ENCODE measurements at places on chromosomes 2 and 18.
A peak's percentile ranks its signal among the peaks of the same experiment; 100 is the strongest.

GRCh38 chr18:35041815-35042387 is 688 bp downstream of the MAPRE2 start:
- no peak for DNase-seq

- no peak for DNase-seq
These were observed 52.8 kb upstream of the IL1RL1 start for GRCh38 chr2:102258386-102259074.

DNA sequence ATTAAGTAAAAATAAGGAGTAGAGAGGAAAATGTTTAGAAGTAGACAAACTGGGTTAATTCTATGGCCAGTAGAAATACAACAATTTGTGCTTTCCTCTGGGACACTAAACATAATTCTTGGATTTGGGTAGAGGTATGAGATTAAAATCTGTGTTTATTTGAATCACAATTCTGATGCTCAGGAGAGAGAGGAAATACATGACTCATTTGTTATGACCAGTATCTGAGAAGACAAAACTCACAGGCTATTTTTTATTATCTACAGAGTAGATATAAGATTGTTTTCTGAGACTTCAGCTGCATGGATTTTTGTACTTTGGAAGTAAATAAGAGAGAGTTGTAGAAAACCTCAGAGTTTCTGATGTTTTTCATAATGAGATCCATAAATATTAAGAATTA is 315.7 kb upstream of the CWC22 start:
- no peak for DNase-seq

DNA sequence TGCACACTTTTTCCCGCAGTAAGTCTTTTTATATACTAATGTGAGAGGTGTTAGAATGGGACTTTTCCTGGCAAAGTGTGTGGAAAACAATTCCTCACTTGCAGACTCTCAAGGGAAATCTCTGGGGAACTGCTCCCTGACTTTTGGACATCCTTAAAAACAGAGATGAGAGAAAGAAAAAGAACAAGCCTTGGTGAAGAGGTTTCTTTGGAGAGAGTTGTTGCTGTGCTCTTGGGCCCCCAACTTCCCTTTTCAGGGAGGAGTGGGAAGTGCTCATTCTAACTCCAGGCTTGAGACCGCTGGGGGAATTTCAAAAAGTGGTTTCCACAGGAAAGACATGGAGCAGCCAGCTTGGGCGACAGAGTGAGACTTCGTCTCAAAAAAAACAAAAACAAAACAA is 142.6 kb upstream of the SPRED2 start:
- no peak for DNase-seq

DNA sequence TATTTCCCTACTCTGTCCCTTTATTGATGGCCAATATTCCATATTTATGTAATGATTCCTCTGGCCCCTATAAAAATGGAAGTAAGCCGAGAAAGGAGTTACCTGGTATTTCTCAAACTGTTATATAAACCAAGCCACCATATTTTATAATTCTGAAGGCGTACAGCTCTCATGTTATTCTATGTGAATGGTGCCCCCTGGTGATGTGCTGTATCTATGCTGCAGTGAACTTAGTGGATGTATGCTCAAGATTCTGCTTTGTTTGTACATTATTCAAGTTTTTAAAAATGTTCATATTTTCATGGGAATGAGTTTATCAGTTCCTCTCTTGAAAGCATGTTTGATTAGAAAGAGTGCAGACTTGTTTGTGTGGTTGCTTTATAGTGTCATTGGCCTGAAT is 194.5 kb upstream of the LRRTM1 start:
- peak; percentile 2 for DNase-seq

DNA sequence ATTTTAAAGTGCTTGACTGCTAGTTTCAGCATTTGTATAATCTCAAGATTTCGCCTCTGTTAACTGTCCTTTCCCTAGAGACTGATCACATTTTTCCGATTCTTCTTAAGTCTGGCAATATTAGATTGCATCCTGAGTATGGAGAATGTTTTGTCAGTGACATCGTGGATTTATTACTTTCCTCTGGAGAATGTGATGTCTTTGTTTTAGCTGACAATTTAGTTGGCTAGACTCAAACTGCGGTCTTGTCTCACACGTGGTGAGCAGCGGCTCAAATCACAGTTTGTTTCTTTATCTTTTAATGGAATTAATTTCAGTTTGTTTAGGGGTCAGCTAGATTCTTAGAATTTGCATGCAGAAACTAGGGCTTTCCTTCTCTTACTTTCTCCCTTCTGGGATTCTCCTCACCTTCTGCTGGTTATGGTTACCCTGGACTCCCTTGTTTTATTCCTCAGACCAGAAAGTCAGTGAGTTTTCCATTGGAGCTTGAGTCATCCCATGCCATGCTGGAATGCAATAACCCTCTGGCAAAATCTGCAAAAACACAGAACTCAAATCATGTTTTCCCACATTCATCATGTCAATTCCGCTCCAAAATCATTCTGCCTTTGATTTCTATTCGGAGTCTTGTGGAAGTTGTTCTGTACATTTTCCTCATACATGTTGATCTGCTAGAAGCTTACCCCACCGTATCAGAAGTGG is 327.2 kb upstream of the TRIB2 start:
- no peak for DNase-seq

DNA sequence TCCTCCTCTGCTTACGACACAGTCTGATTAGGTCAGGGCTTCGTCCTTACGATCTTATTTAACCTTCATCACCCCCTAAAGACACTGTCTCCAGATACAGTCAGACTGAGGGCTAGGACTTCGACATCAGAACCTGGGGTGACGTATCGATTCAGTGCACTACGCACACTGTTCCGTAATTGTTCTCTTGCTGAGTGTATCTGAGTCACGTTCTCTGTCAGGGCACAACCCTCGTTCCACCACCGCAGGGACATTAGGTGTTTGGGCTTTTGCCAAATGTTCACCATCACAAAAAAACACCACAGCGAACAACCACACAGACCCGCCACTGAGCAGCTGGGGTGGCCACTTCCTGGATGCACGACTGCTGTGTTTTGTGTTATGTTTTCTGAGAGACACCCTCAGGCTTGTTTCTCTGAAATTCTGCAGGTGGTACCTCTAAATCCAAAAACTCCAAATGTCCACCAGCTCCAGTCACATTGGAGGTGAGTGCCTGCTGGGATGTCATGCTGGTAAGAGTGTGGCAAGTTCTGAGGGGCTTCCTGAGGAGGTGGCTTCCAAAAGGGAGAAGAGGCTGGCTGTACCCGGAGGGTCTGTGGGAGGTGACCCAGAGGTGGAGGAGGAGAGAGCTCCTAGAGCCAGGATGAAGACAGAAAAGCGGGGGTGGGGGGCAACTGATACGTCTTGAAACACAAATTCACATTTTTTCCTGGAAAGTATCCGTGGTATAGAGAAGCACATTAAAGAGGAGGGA is 66.6 kb downstream of the ADNP2 start:
- DNase-seq, result no peak

GRCh38 chr2:121059651-121060649 is 225.1 kb downstream of the TFCP2L1 start:
- no peak for DNase-seq

DNA sequence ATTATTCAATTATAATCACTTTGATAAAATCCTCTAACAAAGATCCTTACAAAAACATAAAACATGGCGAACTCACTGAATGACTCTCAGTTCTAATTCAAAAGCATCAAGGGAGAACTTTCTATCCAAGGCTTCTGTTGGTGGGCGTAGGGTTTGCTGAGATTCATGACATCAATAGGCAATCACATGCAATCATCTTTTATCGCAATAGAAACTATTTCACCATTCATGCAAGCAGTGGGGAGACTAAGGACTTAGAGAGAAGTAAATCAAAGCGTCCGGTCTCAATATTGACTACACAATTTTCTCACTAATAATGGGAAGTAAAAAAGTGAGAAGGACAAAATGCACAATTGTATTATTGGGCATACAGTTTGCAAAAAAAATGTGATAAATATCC is 168.7 kb downstream of the SCG2 start:
- no peak for DNase-seq

- DNase-seq, result no peak
These were observed 51.7 kb downstream of the VIT start for GRCh38 chr2:36748166-36748565.

- DNase-seq, result no peak
These were observed 38.7 kb downstream of the AAK1 start for GRCh38 chr2:69604836-69605235.

DNA sequence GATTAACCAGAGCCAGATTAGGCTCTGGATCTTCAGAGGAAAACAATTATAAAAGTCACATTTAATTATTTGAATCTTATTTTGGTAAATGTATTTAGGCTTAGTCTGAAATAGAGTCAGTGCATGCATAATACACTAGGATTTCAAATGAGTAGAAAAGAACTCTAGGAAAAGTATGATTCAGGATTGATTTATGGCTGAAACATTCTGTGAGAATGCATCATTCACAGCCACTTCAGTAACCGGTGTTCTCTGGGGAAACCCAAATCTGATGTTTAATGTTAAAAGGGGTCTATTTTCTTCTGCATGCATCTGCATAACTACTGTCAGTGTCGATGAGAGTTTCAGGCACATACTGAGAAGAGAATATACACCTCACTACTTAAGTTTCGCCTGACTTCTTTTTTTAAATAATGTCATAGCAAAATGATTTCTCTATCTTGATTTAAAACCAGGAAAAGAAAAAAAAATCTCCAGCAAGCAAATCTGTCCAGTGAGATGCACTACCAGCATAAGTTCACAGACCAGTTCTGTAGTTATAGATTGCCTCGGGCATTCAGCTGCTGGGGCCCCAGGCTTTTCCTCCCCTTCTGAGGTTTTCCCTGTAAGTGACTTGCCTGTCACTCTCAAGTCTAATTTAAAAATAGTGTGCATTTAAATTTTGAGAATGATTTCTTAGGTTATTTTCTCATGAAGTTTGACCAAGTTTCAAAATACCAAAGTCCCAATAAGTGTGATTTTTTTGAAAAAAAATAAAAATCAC is 501.5 kb downstream of the NR4A2 start:
- no peak for DNase-seq

DNA sequence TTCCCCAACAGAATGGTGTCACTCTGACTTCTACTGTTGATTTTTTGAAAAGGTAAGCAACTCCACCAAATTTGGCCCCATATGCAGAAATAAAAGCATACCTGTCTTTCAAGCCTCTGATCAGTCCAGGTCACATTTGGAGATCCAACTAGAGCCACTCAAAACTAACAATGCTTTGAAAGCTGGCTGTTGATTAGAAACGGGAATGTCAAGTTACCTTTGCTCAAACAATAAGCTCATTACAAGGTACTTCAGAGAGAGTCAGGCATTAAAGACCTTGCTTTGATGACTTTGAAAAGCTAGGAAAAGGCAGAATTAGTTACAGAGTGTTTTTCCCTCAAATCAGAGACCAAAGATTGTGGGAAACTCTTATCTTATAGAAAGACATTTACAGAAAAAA is 4.8 kb upstream of the IHH start:
- no peak for DNase-seq

DNA sequence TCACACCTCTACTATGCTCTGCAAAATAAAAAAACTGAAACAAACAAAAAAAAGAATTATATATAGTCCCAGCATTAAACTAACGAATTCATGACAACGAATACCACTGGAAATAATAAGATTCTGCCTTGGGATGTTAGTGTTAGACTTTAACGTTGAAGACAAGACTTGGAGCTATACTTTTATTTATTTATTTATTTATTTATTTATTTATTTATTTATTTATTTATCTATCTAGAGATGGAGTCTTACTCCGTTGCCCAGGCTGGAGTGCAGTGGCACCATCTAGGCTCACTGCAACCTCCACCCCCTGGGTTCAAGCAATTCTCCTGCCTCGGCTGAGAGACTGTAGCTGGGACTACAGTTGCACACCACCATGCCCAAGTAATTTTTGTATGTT is 27.2 kb upstream of the PAPOLG start:
- no peak for DNase-seq

- no peak for DNase-seq
These were observed 239.1 kb downstream of the SEPTIN10 start for GRCh38 chr2:109374548-109375130.

DNA sequence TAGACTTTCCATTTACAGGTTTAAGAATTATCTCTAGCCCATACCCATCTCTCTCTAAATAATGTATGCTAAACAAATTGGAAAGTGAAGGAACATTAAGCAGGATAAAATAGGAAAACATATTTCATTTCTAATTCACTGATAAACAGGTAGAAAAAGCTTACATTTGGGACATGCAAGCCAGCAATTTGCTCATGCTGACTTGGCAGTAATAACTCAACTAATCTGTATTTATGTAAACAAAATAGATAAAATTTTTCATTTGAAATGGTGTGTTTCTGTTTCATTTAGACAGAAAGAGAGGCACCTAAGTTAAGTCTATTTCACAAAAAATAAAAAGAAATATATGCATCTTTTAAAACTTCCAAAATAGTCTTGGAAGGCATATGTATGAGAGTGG is 877.3 kb upstream of the LRRTM1 start:
- DNase-seq, result no peak

DNA sequence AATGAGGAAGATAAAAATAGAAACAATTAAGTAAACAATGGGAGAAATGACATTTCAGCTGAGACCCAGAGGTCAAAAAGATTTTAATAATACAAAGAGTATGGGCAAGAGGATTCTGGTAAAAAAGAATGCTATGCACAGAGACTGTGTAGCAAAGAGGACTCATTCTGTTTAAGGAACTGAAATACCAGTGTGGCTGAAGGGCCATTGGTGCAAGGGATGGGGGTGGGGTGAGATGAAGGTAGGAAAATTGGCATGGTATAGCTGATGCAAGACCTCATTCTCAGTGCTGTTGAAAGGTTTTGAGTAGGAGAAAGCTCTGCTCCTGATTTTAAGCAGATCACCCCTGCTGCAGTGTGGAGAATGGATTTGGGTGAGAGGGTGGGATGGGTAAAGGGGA is 10.8 kb downstream of the GALNT1 start:
- DNase-seq, result no peak

GRCh38 chr2:230661072-230661957 is 51.3 kb upstream of the CAB39 start:
- DNase-seq, result no peak

GRCh38 chr2:239611222-239611795 is 210.5 kb upstream of the HDAC4 start:
- no peak for DNase-seq

DNA sequence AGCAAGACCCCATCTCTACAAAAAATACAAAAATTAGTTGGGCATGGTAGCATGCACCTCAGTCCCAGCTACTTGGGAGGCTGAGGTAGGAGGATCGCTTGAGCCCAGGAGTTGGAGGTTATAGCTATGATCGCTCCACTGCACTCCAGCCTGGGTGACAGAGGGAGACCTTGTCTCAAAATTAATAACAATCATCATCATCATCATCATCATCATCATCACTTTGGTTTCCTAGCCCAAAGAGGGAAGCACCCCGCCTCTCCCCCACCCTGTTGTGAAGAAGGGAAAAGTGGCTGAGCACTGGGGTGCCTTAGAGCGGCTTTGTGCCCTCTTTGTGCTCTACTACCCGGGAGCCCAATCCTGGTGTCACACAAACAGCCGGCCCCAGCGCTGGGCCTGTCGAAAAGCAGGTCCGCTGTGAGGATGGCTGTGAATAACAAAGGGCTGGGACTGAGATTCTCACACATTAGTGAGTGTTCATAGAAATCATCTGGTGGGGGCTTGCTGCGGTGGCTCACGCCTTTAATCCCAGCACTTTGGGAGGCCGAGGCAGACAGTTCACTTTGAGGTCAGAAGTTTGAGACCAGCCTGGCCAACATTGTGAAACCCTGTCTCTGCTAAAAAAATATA is 42.6 kb upstream of the ASXL2 start:
- DNase-seq, result no peak
